ENCODE measurements at places on chromosomes 5 and 9.

GRCh38 chr9:15180124-15180523 is 126.9 kb downstream of the TTC39B start:
- no peak for DNase-seq

GRCh38 chr9:113943112-113944009 is 67.3 kb downstream of the ZNF618 start:
- no peak for DNase-seq

- DNase-seq, result no peak
Measured at GRCh38 chr5:158709279-158709678, 390.4 kb downstream of the EBF1 start.

- DNase-seq, result no peak
Measured at GRCh38 chr9:133581011-133581410, 28.2 kb downstream of the FAM163B start.

GRCh38 chr5:157109744-157110143 is 900 bp upstream of the HAVCR2 start:
- DNase-seq, result no peak

DNA sequence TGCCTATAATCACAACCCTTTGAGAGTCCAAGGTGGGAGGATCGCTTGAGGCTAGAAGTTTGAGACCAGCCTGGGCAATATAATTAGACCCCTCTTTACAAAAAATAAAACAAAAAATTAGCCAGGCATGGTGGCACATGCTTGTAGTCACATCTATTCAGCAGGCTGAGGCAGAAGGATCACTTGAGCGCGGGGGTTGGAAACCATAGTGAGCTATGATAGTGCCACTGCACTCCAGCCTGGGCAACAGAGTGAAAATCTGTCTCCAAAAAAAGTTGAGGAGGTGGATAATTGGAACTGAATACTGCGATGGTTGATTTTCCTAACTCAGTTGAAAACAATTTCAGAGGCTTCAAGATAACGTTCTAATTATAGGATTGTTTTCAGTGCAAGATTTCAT is 52.6 kb downstream of the EDIL3 start:
- DNase-seq, result no peak

DNA sequence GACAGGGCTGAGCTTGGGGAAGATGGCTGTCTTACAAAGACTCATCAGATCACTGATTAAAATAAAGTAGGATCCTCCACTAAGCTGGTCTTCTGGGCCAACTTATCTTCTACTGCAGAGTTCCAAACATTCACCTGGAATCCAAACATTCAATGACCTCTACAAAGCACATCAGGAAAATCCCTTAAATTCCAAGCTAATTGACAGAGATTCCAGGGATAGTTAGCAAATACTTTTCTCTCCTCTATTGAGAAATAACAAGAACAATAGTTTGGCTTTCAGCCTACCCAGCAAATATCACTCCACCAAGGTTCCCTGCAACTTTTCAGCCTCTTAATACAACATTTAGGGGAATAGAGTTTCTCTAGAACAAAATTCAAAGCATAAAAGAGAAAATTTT is 140.6 kb upstream of the LIFR start:
- DNase-seq, result no peak

DNA sequence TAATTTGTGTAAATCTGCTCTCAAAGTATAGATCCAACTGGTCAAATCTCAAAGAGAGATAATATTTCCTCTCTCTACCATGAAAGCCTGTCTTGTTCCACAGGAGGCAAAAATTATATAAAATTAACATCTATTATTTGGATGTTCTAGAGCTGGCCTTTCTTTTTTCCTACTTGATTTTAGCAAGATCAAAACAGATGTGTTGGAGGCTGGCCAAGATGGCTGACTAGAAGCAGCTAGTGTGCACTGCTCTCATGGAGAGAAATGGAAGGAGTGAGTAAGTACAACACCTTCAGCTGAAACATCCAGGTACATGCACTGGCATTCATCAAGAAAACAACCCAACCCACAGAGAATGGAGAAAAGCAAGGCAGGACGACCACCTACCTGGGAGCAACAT is 298.6 kb upstream of the SLC24A2 start:
- DNase-seq, result no peak

GRCh38 chr9:128397831-128398230 is 22.8 kb upstream of the CERCAM start:
- DNase-seq, result no peak

DNA sequence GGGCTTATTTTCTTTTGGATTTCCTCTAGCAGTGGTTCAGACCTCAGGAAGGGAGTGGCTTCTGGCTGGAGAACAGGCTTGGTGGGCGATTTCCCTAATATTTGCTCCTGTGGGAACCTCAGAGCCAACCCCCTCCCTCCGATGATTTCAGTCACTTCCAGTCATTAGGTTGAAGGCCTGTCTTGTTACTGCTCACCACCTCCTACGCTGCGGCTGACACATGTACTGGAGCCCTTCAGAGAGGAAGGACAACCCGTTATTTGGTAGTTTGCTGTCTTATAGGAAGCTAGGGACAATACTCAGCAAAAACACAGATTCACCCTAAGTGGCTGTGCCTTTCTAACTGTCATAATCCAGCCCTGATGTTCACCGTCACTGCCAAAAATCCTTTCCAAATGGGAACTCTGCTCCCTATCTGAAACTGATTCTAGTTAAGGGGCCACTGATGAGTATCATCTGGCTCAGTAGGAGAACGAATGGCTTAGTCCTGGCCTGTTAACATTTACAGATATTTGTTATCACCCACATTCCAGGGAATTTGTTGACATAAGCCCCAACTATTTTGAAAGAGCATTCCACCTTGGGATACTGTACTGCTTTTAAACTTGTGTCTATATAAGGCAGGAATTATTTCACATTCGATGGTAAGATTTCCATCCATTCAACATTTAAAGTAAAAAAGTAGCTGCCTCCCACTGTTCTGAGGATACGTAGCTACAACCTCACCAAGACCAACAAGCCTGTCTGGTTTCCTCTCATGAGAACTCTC is 29.3 kb upstream of the ANKH start:
- DNase-seq, result no peak

DNA sequence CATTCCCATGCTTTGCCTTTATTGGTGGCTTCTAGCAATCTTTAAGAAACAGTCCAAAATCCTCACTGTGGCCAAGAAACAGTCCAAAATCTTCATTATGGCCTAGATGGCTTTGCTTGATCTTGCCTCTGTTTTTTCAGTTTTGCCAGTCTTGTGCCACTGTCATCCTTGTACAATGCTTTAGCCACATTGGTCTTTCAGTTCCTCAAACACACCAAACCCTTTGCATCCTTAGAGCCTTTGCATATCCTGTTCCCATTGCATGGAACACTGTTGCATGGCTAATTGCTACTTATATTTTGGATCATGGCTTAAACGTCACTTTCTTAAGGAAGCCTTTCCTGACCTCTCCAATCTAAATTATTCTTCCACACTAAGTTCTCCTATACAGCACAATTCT is 22.1 kb downstream of the MRRF start:
- no peak for DNase-seq

DNA sequence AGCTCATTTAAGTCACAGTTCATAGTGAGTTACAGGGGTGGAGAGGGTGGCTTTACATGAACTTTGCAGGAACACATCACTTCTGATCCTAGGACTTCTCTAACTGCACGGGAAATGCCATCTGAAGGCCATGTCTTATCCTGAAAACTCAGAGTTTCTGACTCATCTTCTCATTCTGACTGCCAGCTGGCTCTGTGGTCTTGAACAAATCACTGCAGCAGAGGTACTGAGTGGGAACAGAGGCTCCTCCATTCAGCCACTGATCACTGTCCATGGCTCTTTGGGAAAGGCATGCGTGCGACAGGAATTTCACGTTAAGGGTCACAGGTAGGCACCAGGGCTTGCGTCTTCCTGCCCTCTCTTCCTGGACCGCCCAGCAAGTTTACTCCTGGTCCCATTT is 114.6 kb upstream of the LRRTM2 start:
- no peak for DNase-seq

DNA sequence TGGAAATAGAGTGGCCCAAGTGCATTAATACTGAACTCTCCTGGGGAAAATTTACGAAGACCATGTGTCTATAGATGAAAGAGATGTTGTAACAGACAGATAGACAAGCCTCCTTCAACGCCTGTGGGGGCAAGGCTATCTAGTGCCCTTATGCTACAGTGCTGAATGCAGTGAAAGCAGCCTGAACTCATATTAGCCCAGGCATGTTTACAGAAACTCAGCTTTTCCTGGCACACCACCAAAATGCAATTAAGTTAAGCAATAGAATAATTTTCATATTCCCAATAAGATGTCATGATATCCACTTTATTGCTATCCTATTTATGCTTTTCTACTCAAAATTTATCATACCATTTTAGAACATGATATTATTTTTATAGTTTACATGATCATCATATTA is 277.0 kb downstream of the DIRAS2 start:
- no peak for DNase-seq

- no peak for DNase-seq
Measured at GRCh38 chr9:27181381-27181780, 72.4 kb downstream of the TEK start.

DNA sequence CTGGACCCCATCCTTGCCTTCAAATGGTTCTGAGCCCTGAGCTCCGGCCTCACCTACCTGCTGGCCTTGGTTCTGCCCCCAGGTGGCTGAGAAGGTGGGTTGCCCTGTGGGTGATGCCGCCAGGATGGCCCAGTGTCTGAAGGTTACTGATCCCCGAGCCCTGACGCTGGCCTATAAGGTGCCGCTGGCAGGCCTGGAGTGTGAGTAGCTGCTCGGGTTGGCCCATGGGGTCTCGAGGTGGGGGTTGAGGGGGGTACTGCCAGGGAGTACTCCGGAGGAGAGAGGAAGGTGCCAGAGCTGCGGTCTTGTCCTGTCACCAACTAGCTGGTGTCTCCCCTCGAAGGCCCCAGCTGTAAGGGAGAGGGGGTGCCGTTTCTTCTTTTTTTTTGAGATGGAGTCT is 5.2 kb downstream of the CEL start:
- no peak for DNase-seq

DNA sequence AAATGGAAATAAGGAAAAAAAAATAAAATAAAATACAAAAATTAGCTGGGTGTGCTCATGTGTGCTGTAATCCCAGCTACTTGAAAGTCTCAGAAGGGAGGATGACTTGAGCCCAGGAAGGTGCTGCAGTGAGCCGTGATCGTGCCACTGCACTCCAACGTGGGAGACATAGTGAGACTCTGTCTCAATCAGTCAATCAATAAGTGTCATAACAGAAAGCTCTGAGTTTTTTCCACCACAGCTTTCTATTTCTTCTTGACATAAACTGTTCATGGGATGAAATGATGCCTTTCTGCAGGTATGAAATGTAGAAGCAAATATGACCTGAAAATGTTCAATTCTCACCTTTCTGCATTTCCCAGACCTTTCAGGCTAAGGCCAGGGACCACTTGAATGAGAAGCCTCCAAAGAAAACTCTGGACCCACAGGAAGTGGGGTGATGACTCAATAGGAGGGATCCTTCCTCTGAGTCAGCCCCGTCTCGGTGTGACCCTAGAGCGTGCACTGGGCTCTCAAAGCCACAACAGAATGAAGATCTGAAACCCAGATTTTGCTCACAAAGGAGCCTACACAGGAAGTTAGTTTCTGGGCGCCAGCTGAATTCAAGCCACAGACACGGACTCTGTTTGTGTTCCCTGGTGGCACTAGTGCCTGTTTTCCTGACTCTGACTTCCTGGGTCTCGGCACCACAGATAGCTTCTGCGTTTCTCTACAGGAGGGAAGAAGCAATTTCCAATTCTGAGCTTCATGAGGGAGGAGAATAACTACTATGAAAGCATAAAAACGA is 62.0 kb downstream of the ANKH start:
- peak; percentile 50 for DNase-seq

DNA sequence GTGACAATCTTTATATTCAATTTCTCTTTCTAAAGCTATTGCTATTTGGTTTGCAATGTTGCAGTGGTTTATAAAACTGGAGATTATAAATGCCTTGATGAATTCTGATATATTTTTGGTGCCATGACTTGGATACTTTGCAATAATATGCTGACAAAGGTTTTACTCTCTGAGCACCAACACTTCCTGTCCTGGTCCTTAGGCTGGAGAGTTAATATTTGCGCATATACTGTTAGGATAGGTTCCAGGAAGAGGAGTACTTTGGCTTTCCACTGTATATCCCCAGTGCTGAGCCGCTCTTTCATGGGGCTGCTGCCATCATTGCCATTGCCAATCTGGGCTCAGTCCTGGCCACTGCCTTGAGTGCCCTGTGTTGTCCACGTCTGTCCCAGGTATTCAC is 139.6 kb downstream of the ZCCHC7 start:
- DNase-seq, result no peak
